Activated CD4-positive, alpha-beta T cell treated with anti-CD3 and anti-CD28 coated beads, Interleukin-2, amount 50 U/mL, for 4 hours (primary cell): ENCODE measurements at places on chromosomes 13 and 19.
A peak's percentile ranks its signal among the peaks of the same experiment; 100 is the strongest.

DNA sequence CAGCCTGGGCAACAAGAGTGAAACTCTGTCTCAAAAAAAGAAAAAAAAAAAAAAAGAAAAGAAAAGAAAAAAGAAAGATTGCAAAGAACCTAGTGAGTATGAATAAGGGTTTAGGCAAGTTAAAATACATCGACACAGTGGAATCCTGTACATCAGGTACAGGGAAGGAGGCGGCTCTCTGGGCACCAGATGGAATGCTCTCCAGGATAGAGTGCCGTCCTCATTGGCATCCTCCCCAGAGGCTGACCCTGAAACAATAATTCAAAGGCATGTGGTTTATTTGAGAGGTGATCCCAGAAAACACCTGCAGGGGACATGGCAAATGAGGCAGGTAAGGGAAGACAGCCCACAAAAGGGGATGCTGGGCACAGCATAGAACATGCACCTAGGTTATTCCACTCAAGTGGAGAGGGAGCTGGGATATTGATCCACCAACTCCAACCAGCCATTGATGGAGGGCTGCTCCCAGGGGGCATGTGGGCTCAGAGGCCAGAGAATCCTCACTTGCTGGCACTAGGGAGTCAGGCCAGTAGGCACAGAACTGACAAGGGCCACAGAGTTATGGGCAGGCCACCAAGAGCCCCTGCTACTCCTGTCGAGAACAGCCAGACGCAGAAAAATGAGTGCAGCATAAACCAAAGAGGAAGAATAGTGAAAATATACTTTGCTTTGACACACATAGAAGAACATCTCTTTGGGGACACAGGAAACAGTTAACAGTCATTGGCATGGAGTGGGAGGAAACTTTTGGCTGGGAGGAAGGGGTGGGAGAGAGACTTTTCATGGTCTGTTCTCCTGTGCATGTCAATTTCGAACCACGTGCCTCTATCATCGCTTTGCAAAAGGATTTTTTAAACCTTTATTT lies 4.2 kb downstream of the TSPAN16 start:
- DNase-seq: no peak

DNA sequence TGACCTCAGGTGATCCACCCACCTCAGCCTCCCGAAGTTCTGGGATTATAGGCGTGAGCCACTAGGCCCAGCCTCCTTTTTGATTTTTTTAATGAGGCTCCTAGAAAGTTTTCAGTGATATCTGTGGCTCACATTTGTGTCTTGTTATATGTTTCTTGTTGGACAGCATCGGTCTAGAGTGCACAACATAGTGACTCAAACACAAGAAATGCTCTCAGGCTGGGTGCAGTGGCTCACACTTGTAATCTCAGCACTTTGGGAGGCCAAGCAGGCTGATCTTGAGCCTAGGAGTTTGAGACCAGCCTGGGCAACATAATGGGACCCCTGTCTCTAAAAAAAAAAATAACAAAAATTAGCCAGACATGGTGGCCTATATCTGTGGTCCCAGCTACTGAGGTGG lies 8.2 kb downstream of the PHF11 start:
- DNase-seq: no peak

GRCh38 chr13:27868641-27869435 lies 51.0 kb upstream of the PDX1 start:
- no peak for DNase-seq

DNA sequence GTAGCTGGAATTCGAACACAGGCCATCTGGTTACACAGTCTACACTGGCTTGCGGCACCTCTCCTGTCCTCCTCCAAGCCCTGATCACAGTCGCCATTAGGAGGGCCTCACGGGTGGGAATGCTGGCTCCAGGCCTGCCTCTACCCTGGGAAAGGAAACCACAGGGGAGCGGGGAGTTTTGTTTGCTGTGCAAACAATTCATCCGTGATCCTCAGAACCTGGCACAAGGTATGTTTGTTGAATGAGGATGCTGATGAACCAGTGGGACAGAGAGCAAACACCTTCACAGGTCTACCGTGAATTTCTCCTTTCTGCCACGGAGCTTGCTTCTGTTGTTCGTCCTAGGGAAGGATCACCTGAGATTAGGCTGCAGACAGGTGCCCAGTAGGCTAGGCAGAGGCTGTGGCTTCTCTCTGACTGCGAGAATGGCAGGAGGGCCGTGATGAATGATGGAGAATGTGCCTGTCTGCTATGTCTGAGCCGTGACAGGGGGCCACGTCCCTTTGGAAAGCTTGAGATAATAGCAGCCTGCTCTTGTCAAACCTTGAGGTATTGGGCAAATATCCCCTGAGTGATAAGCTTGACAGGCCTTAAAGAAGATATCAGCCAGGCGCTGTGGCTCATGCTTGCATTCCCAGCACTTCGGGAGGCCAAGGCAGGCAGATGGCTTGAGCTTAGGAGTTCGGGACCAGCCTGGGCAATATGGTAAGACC lies 36.7 kb downstream of the PIN1 start:
- DNase-seq: no peak

DNA sequence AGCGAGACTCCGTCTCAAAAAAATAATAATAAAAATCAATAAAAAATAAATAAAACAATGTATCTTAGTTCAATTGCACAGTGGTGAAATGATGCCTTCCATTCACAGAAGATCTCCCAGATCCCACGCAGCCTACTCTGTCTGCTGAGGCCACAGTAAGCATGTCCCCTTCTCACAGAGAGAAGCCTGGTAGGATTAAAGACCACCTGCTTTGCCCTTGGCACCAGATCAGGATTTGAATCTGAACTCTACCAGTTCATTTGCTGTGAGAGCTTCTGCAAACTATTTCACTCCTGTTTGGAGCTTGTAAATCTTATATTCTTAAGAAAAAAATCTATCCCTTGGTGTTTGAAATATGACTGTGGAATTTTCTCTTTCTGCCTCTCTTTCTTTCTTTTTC lies 2.2 kb upstream of the SLC7A1 start:
- DNase-seq: no peak

DNA sequence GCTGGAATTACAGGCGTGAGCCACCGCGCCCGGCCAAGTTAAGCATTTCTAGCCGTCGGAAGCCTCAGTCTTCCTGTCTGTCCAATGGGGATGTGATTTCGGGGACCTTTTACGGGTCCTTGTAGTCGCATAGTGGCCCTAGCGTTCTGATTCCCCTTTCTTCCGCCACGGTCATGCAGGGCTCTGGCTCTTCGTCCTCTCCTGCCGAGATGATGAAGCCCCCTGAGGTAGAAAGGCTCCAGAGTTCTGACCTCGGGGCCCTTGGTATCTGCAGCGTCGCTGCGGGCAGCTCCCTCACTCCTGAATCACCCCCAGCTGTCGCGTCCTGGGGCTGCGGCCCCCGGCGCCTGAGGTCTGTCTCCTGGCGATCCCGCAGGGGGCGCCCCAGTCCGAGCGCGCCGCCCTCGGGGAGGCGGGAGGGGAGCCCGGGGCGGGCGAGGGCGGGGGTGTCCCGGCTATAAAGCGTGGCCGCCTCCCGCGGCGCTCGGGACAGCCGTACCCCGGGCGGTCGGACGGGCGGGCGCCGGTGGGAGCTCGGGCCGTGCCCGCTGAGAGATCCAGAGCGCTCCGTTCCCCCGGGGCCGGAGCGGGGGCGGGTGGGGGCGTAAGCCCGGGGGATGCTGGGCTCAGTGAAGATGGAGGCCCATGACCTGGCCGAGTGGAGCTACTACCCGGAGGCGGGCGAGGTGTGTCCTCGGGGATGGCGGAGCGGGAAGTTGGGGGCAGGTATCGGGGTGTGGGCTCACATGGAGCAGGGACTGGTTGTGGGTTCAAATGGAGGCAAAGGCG lies at the start of gene FOXA3:
Gene FOXA3, plus strand, starts transcription at position 487 of the 789 bp plus-strand sequence. Its CDS starts 131 bp downstream, at position 618.
- peak; percentile 27 for DNase-seq

DNA sequence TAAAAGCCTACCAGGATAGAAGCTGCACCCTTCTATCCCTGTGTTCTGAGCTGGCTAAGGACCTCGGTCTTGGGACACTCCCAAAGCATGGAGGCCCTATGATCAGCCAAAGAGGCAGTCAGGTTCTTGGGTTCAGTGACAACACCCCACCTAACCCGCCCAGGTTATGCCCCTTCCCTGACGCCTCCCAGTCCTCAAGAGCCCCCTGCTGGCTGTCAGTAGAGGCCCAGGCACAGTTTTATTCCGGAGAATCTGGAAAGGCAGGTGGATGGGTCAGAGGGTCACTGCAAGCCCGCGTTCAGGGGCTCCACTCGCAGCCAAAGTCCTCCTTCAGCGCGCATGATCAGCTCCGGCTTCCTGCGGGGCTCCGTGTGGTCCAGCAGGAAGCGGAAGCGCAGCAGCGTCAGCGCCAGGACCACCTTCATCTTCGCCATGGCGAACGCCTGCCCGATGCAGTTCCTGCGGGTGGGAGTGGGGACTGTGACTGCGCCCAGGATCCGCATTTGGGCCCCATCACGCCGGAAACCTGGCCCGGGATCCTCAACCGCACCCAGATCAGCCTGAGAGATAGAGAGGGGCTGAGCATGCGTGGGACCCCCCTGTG lies 22.3 kb downstream of the OR10H3 start:
- no peak for DNase-seq

GRCh38 chr13:110554227-110554836 lies 7.2 kb downstream of the RAB20 start:
- no peak for DNase-seq
